ENCODE measurements at places on chromosomes 7 and 10. TPM values are rescaled to one million over a fixed set of nuclear protein-coding genes. Genes with fewer than 3 reads are reported as not detected.
A peak's percentile ranks its signal among the peaks of the same experiment; 100 is the strongest.

Gene NOS3
- 4.6 TPM for total RNA-seq

DNA sequence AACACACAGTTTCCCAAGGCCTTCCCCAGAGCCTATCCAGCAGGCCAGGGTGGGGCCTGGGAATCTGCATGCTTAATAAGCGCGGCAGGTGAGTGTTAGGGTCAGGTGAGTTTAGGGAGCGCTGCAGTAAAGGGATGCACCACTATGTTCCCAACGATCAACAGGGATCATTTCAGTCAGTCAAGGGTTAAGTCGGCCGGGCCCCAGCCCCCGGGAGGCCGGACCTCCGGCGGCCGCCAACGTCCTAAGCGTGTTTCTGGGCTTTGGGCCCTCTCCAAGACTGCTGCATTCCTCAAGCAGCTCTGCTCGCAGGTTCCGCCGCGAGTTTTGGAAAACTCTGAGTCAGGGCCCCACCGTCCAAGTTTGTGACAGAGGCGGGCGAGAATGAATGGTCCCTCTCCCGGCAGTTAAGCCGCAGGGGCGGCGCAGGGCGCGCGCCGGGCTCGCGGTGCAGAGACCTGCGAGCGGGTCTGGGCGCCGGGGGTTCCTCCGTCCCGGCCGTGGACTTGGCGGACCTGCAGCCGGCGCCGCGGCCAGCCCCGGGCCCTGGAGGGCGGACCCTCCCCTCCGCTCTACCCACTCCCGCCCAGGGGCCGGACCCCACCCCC lies 81.6 kb downstream of the ARHGAP22 start:
- peak; percentile 98 for DNase-seq

DNA sequence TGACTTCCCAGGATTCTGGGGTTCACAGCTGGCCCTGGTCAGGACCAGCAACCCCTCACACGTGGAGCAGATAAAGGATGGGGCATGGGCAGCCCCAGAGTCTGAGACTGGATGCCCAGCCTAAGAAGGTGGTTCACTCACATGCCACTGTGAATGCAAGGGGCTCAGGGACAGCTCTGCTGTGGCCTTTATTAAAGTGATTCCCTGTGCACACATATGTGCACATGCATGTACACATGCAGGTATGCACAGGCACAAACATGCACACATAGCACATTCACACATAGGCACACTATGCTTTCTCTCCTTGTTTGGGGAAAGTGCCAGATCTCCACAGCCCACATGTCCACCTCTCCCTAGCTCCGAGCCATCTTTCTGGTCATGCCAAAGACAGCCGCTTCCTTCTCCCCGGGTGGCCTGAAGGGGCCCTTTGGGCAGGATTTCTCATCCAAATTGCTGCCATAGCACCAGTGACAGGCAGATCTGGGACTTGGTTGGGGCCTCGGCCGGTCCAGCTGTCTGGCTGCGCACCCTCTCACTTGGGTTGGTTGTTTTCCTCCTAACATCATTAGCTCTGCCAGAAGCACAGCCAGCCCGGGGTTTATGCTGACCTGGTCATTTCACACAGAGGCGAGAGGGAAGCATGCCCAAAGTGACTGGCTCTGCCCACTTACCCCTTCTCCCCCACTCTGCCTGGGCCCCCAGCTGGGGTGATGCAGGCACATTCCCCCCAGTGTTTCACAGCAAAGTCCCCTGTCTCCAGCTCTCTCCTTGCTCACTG lies 1.4 kb downstream of the GCK start:
- DNase-seq: no peak

DNA sequence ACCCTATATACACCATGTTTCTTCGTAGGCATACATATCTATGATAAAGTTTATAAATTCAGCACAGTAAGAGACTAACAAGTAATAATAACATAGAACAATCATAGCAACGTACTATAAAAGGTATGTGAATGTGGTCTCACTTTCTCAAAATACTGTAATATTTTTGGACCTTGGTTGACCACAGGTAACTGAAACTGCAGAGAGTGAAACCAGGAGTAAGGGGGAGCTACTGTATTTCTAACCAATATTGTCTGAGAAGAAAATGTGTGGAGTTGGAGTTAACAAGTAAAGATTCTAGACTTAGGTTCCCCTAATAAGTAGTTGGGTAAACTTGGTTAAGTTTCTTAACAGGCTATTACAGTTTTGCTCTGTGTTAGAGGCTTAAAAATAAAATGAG lies 72.1 kb downstream of the GNAI1 start:
- DNase-seq: no peak

Gene IQCE
- total RNA-seq: 210 TPM

DNA sequence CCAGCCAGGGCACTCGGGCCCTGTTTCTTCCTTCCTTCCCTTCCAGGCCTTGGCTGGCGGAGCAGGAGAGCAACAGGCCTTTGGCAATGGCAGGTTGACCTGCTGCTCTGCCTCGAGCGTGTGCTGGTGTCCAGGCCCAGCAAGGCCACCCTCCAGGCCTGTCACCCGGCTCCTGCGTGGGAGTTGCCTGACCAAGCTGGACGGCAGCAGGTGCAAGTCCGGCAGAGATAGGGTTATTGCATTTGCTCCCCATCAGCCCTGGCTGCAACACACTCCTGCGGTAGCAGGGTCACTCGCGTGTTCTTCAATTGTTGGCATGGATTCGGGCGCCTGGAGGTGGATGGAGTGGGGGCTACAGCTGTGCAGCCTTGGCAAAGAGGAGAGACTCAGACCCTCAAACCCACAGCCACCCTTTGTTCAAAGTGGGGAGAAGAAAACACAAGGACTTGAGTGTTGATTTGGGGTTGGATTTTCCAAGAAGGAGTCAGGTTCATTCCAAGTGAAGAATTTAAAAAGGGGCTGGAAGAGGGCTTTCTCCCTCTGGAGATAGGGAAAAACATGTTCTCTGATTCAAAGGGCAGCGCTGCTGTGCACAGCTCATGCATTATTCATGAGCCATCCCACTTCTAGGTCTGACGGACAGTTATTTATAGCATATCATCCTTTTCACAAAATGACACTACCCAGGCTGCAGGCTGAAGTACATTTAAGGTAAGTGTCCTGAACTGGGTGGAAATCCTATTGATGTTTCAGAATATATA lies 64.2 kb upstream of the PITRM1 start:
- no peak for DNase-seq

Gene FRMD4A
- 32.1 TPM for total RNA-seq

GRCh38 chr10:81843042-81843441 lies 32.0 kb upstream of the NRG3 start:
- DNase-seq: no peak

DNA sequence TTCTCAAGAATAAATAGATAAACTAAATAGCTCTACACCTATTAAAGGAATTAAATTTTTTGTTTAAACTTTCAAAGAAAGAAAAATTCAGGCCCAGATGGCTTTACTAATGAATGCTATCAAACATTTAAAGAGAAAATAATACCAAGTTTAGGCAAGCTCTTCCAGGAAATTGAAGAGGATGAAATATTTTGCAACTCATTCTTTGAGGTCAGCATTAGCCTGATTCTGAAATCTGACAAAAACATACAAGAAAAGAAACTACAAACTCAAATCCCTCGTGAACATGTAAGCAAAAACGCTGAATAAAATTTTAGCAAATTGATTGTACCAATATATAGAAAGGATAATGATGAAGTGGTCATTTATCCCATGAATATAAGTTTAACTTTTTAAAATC lies 93.4 kb downstream of the RTKN2 start:
- DNase-seq: peak; percentile 33

Gene SP4
- total RNA-seq: 17.0 TPM

Gene MMRN2
- total RNA-seq: 5.1 TPM

GRCh38 chr10:56679578-56679977 lies 318.5 kb upstream of the ZWINT start:
- DNase-seq: no peak

- DNase-seq: peak; percentile 39
Measured at GRCh38 chr7:11182736-11183135, 209.1 kb downstream of the PHF14 start.

Gene CCDC201
- 0.09 TPM for total RNA-seq

DNA sequence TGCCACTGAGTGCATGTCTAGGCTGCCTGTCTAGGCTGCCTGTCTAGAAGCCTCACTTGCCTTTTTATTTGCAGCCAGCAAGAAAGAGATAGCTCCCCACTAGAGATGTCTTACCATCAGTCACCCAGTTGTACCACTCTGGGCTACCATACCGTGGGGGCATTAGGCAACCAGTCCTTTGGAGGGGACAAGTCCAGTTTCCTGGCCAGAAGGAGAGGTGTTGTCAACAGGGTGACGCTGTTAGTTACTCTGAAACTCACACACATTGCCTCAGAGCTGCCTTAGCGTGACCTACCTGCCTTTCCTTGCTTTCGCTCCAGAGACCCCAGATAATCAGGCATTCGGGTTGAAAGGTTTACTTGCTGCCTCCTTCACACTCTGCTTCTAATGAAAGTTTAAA lies 155.4 kb downstream of the CELF2 start:
- no peak for DNase-seq

Gene CPN1
- total RNA-seq: not detected

Gene WBP1L
- 76.1 TPM for total RNA-seq

Gene TRIL
- 6.3 TPM for total RNA-seq

- DNase-seq: no peak
Measured at GRCh38 chr7:110600956-110601355, 490.0 kb upstream of the LRRN3 start.

- DNase-seq: no peak
Measured at GRCh38 chr7:10908600-10908999, 65.1 kb upstream of the PHF14 start.

DNA sequence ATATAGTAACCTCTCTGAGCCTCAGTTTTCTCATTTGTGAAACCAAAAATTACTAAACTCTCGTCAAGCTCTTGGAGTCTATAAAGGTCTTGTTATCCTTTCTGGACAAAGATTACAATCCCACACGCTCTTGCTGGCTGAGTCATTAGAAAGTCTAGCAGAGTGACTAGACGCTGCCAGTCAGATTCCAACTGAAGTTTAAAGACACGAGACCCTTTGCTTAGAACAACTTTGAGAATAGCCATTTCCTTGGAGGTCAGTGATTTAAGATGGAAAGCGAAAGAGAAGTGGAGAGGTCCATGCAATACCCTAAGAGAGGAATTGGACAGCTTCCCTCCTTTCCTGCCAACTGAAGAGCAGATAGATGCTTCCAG lies 119.5 kb downstream of the APBB1IP start:
- peak; percentile 67 for DNase-seq

Gene OR2A42
- total RNA-seq: not detected

Gene EVX1
- total RNA-seq: not detected

DNA sequence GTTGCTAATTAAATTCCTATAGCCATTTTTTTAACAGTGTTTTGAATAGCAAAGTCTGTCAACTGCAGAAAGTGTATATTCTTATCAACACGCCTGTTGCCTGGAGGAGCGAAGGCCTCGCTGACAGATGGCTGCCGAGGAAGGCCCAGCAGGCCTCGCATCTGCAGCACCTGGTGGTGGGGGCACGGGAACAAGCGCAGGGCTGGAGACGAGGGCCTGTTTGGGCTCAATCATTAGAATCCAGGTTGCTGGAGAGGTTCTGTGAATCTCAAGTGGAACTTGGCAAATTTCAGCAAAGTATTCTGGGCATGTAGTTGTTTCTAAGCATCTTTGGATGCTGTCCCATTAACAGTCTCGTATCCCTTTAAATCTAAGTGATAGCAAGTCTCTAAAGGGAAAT lies 66.1 kb upstream of the FAM204A start:
- DNase-seq: no peak

DNA sequence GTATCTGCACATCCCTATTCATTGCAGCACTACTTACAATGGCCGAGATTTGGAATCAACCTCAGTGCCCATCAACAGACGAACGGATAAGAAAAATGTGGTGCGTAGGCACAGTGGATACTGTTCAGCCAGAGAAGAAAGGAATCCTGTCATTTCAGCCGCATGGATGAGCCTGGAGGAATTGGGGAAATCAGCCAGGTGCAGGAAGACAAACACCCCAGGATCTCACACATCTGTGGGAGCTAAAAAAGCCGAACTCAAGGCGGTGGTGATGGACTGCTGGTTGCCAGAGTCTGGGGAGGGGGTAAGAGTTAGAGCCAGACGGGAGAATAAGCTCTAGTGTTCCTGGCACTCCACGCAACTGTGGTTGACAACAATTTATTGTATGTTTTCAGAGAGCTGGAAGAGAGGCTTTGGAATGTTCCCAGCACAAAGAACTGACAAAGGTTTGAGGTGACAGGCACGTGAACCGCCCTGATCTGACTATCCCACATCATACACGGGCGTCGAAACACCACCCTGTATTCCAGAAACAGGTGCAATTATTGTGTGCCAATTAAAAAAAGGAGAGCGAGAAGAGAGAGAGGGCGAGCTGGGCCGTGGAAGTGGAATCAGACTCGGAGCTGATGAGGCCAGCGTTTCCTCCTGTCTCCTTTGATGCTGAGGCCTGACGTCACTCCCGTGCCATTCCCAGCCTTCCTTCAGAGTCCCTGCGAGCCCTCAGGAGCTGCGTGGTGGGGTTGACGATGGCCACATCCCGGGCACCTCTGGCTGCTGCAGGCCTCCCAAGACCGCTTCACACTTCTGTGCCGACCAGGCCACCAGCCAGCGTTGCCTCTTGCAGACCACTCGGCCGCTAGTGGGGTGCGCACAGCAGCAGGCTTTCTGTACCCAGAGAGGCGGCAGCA lies 189.5 kb downstream of the DNAJB6 start:
- DNase-seq: no peak

- DNase-seq: no peak
Measured at GRCh38 chr10:72001033-72001395, 36.8 kb downstream of the CHST3 start.

Gene PTF1A
- not detected for total RNA-seq

Gene ITPRID1
- not detected for total RNA-seq

Gene NRCAM
- 5.4 TPM for total RNA-seq

Gene PNLIPRP2
- not detected for total RNA-seq

GRCh38 chr7:37287131-37287855 lies 161.4 kb downstream of the ELMO1 start:
- no peak for DNase-seq

GRCh38 chr7:110870926-110871325 lies 220.0 kb upstream of the LRRN3 start:
- DNase-seq: no peak

DNA sequence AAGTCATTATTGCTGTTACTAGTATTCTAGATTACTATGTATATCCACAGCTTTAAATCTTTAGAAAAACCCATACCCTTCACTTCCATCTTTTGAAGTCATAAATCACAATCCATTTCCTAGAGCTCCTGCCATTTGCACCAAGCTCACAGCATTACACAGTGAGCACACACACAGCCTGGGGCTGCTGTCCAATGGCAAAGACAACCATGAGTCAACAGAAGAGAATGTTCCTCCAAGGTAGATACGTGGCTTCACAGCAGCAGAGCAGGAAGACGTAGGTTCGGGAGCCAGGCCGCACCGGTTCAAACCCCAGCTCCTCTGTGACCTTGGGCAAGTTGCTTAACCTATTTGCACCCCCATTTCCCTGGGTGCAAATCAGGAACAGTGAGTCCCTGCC lies 234.6 kb downstream of the DIP2C start:
- DNase-seq: peak; percentile 90

GRCh38 chr7:34211018-34211417 lies 305.7 kb downstream of the BMPER start:
- no peak for DNase-seq

- DNase-seq: no peak
Measured at GRCh38 chr10:123934846-123935245, 43.2 kb upstream of the CPXM2 start.

- peak; percentile 81 for DNase-seq
Measured at GRCh38 chr10:71241114-71241829, 28.9 kb downstream of the UNC5B start.

Data from fibroblast of the aortic adventitia (primary cell).